ENCODE measurements at places on chromosomes 6 and 20.

GRCh38 chr6:163786995-163787671 lies 372.6 kb downstream of the QKI start:
- no peak for DNase-seq

GRCh38 chr20:62739067-62739466 lies 30.4 kb downstream of the NTSR1 start:
- no peak for DNase-seq

DNA sequence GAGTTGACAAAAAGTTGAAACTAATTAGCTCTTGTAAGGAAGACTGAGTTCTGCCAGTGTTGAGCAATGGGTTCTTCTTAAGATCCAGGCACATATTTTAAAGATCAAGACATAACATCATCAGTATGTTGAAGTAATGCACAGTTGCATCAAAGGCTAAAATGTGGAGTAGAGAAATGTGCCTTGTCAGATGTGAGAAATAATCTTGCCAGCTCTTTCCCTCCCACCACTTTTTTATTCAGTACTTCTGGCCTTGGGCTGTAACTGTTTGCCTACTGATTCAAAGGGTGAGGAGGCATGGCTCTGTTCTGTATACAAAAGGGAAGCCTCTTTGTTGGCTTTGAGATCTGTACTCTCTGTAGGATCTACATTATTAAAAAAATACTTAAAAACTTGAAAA lies 13.1 kb downstream of the PKIB start:
- DNase-seq, result no peak

- DNase-seq, result no peak
Measured at GRCh38 chr6:148708707-148709106, 38.1 kb upstream of the UST start.

GRCh38 chr6:160106701-160107100 lies 14.9 kb upstream of the SLC22A1 start:
- no peak for DNase-seq

GRCh38 chr6:92538275-92538674 lies 881.1 kb downstream of the EPHA7 start:
- DNase-seq, result no peak

- no peak for DNase-seq
Measured at GRCh38 chr6:169912266-169913095, 161.1 kb downstream of the ERMARD start.

DNA sequence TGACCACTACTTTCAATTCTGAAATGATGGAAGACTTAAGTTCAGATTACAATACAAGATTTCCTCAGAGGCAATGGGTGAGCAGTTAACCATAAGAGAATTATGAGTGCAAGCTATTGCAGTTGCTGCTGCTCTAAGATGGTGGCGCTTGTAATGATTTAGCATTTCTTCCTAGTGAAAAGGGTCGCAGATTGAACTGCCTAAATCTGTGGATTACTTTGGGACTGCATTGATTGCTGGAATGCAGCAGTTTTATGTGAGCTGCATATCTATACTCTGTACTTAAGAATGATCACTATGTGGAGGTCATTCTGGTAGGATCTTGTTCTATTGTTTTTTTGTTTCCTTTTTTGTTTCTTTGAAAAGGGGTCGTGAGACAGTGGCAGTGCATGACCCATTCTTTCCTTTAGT lies 5.3 kb downstream of the SCAF8 start:
- no peak for DNase-seq

- no peak for DNase-seq
Measured at GRCh38 chr20:49602345-49603208, 34.6 kb upstream of the PTGIS start.

- DNase-seq, result no peak
Measured at GRCh38 chr6:4426968-4427367, 291.6 kb upstream of the ECI2 start.

DNA sequence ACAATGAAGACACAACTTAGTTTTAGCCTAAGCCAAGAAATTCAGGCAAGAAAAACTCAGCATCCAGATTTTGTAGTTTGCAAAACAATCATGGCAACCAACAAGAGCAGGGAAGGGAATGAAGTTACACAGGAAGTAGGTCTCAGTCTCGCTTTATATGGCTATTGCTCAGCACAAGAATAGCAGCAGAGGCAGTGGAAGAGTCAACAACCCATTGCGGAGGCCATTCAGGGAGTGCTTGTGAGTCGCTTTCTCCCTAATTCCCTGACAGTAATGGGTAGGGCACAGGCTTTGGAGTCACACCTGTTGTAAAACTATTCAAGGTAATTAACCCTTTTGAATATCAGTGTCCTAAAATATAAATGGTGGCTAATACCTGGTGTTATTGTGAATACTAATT lies 238.5 kb downstream of the HDGFL1 start:
- DNase-seq, result no peak

GRCh38 chr20:37479925-37480691 lies 40.9 kb upstream of the NNAT start:
- no peak for DNase-seq

- no peak for DNase-seq
Measured at GRCh38 chr6:4074478-4075235, 4.3 kb downstream of the FAM217A start.

- DNase-seq, result no peak
Measured at GRCh38 chr6:131600716-131601115, 27.3 kb downstream of the MED23 start.

- no peak for DNase-seq
Measured at GRCh38 chr6:135481783-135482369, 15.7 kb downstream of the AHI1 start.

DNA sequence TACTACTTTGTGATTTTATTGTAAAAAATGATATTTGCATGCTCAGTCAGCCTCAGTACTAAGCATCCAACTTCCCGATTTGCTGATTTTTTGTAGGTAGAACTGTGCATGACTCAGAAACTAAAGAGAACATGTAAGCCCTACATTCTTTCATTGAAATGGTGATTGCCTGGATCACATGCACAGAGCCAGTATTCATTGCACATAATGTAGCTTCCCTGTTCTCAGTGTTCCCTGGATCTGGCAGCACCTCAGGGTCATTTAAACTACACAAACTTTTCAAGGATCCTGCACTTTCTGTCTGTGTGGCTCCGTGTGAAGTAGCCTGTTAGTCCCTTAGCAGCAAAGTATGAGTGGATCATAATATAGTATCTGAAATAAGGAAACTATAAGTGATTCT lies 422.9 kb upstream of the AGPAT4 start:
- DNase-seq, result no peak

- no peak for DNase-seq
Measured at GRCh38 chr6:11025921-11026635, 18.0 kb downstream of the ELOVL2 start.

DNA sequence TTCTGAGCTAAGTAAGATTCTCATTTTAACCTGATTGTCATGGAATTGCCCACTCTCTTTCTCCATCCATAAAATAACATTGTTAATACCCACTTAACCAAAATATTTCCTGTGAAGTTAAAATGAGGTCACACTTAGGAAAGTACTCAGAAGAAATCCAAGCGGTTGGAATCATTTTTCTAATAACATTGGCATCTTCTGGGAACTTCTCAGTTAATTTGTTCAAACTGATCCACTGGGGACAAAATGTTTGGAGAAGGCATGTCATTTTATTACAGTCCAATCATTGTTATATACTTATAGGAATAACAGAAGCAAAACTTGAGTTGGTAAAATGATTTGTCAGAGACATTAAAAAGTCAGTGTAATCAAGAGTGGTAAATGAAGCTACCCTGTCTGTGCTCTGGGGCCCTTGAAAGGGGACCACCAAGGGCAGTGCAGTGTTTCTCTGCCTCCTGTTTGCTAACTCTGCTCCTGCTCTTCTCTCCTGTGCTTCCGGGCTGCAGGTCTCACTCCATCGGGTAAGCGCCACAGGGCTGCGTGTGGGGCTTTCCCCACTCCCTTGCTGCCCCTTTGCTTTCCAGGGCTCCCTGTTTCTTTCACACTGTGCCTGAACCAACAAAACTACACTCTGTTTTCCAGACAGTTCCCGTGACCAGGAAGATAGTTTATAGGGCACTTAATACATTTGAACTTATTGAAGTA lies 50.1 kb downstream of the HDDC2 start:
- DNase-seq, result no peak

GRCh38 chr6:157551041-157551832 lies 170.2 kb downstream of the ZDHHC14 start:
- DNase-seq, result no peak

DNA sequence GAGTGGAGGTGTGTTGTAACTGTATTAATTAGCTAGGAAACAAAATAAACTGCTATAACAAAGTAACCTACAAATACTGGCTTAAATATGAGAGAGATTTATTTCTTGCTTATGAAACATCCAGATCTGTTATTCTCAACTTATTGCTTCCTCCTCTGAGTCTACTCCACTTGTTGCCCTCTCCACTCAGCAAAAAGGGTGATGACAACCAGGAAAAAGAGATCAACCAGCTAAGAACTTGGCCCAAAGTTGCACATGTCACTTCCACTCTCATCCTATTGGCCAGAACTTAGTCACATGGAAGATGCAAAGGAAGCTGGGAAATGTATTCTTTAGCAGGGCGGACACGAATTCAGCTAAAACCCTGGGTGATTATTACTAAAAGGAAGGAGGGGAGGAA lies 5.2 kb upstream of the TP53RK start:
- DNase-seq, result no peak

GRCh38 chr20:3795511-3796468 lies at the start of gene CDC25B:
CDC25B (plus strand) TSS chr20:3796310; CDS start chr20:3796532, 222 bp downstream.
- peak; percentile 87 for DNase-seq

- no peak for DNase-seq
Measured at GRCh38 chr20:52805296-52805571, 166.9 kb upstream of the TSHZ2 start.

DNA sequence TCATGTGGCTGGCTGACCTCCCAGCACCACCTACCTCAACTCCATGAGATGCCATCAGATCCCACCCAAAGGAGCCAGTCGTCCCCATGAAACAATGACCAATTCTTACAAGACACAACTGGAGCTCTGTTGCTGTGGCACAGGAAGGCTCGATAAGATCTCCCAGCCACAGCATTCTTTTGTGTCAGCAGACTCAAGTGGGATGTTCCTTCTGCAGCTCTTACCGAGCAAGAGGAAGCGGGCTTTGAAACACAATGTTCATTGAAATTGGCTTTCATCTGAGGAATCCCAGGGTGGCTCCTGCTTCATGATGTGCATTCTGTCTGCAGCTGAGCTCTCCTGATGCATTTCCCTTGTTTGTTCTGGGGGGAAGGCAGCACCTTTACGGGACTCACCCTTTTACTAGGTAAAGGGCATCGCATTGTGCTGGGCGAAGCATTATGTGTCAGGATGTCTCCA lies 222.0 kb upstream of the SGK1 start:
- peak; percentile 47 for DNase-seq

- peak; percentile 45 for DNase-seq
Measured at GRCh38 chr6:38212579-38212978, 393.1 kb downstream of the ZFAND3 start.

- DNase-seq, result no peak
Measured at GRCh38 chr20:3711484-3711941, 887 bp downstream of the SIGLEC1 start.

GRCh38 chr20:43917380-43917779 lies 2.7 kb downstream of the TOX2 start:
- DNase-seq, result no peak

DNA sequence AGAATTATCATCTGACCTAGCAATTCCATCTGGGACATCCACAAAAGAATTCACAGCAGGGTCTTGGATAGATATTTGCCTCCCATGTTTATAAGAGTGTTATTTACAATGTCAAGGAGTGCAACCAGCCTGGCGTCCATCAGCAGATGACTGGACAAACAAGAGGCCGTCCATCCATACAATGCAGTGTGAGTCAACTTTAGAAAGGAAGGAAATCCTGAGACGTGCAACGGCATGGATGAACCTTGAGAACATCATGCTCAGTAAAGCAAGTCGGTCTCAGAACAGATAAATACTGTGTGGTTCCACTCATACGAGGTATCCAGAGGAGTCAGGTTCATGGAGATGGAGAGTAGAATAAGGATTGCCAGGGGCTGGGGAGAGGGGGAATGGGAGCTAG lies 46.4 kb downstream of the FOXF2 start:
- no peak for DNase-seq
